ENCODE measurements at places on chromosomes 4 and X. TPM values are rescaled to one million over a fixed set of nuclear protein-coding genes. Genes with fewer than 3 reads are reported as not detected.

TCEAL2 gene
- not detected for total RNA-seq

DNA sequence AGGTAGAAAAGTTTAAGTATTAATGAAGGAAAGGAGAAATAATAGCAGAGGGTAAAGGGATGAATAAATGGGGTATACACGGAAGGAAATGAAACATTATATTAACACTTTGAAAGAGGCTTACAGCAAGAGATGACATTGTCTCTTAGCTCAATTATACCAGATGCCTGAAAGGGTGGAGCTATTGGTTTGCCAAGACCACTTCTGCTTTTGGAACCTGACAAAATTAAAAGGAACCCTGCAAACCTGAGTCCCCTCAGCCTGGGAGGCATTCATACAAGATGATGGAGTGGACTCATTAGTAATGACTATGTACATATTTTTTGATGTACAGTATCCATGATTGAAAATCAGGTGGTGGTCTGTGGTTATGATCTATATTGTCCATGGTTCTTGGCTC, 45.1 kb upstream of the HPF1 start:
- H3K4me1 ChIP-seq = no peaks in the 10 kb centered on the region
- H3K36me3 ChIP-seq = no peaks in the 10 kb centered on the region
- H3K4me3 ChIP-seq = no peak overlapping the region
- no peak for DNase-seq
- H3K27ac ChIP-seq = no peak overlapping the region
- H3K27me3 ChIP-seq = peaks cover 16% of the 10 kb centered on the region

DNA sequence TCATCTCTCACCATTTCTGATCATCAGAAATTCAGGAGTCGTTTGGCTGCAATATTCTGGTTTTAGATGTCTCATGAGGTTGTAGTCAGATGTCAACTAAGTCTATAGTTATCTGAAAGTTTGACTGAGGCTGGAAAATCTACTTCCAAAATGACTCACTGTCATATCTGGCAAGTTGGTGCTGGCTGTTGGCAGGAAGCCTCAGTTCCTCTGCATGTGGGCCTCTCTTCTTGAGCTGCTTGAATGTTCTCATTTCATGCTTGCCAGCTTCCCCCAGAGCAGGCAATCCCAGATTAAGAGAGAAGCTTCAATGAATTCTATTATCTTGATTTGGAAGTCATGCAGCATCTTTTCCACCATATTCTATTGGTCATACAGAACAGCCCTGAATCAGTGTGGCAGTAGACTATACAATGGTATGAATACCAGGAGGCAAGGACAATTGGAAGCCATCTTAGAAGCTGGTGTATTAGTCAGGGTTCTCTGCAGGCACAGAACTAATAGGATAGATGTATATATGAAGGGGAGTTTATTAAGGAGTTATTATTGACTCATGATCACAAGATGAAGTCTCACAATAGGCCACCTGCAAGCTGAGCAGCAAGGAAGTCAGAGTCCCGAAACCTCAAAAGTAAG, 46.8 kb upstream of the ELF2 start:
- H3K4me1 ChIP-seq = peaks cover 16% of the 10 kb centered on the region
- H3K36me3 ChIP-seq = no peaks in the 10 kb centered on the region
- DNase-seq = no peak
- H3K27me3 ChIP-seq = no peaks in the 10 kb centered on the region

DNA sequence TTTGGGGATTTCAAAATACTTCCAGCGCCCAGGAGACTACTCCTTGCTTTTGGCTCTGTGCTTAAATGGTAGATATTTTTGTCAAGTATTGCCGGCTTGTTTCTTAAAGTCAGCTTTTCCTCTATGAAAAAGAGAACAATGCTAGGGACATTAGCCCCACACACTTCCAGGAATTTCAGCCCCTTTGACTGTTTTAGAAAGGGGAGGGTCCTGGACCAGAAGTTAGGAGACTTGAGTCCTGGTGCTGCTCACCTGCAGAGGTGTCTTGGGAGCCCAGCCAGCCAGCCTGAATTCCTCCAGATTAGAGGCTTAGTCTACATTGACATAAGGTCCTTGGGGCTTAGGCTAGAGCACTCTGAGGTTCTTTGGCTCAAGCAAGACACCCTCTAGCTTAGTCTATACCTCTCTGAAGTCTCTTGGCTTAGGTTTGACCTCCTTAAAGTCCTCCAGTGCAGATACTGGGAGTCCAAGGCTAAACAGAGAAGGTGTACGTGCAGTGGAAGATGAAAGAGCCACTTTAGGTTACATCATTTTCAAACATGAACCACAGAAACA, 1.6 kb upstream of the SETD7 start:
- H3K4me1 ChIP-seq = peaks cover 55% of the 10 kb centered on the region
- H3K36me3 ChIP-seq = peaks cover 4% of the 10 kb centered on the region
- H3K4me3 ChIP-seq = peak overlapping the region; percentile 95
- peak overlapping the region; percentile 89 for H3K27ac ChIP-seq

GRCh38 chr4:140095694-140096482, 58.1 kb downstream of the MAML3 start:
- DNase-seq = peak; percentile 84
- H3K36me3 ChIP-seq = peaks cover 2% of the 10 kb centered on the region
- peak overlapping the region; percentile 79 for H3K4me3 ChIP-seq

DNA sequence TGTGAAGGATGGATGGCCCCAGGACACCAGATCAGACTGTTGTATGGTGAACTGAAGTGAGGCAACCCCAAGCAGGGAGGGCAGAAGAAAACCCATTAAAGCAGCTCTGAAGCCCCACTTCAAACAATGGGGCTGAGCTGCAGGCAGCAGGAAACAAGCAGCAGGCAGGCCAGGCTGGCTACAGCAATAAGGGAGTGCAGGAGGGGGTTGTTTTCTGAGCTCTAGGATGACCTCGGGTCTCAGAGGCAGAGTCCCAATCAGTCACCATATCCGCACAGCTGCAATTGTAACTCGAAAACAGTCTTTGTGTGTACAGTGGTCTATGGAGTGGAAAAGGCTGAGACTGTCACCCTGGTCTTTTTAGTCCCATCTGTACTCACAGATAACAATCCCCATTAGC, 90.4 kb downstream of the COL4A6 start:
- no peaks in the 10 kb centered on the region for H3K4me1 ChIP-seq
- H3K27me3 ChIP-seq = no peaks in the 10 kb centered on the region
- DNase-seq = no peak
- H3K4me3 ChIP-seq = no peak overlapping the region
- H3K36me3 ChIP-seq = no peaks in the 10 kb centered on the region

DNA sequence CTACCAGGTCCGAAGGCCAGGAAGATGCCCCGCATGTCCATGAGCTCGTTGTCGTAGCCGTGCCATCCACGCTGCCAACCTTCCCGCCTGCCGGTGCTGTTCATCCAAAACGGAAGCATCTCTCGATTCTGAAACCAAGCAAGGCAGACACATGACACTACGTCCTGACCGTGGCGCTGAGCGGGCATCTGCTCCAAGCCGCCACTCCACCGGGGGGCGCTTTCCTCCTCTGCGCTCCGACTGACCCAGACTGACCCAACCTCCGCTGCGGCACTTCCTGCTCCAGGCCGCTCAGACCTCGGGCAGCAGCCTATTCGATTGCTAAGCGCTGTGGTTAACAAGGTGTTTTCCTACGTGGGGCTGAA, 120.5 kb downstream of the ENPP6 start:
- H3K27me3 ChIP-seq = peaks cover 11% of the 10 kb centered on the region
- peak overlapping the region; percentile 61 for H3K4me3 ChIP-seq
- DNase-seq = peak; percentile 54
- H3K4me1 ChIP-seq = peaks cover 10% of the 10 kb centered on the region

All from activated CD8-positive, alpha-beta T cell treated with anti-CD3 and anti-CD28 coated beads, Interleukin-2, amount 10 ng/mL, durations not matched to agents 7 days and 5 days (primary cell).